ENCODE measurements at places on chromosomes 12 and 14. TPM values are rescaled to one million over a fixed set of nuclear protein-coding genes. Genes with fewer than 3 reads are reported as not detected.

The RAB15 gene
- total RNA-seq = 43.9 TPM

- DNase-seq = no peak
Measured at GRCh38 chr14:51680031-51680430, 28.3 kb downstream of the FRMD6 start.

The HOXC12 gene
- total RNA-seq = not detected

DNA sequence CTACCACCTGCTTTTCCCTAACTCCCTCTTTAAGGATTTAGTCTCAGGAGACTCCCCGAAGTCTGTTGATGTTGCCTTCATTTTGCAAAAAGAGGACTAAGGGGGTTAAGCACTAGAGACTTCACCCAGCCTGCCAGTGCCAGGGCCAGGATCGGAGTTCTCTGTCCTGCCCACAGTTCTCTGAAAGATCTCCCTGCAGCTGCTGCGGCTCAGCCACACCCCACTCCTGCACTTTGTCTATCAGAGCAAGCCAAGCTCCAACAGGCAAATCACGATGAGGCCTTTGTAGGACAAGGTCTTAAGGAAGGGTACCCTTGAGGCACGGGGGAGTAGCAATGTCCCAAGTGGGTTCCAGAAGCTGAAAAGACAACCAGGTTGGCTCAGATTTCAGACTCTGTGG lies 148.8 kb upstream of the EGLN3 start:
- DNase-seq = no peak

All from H7 (cell line).